ENCODE measurements at places on chromosomes 2 and 18.
A peak's percentile ranks its signal among the peaks of the same experiment; 100 is the strongest.

DNA sequence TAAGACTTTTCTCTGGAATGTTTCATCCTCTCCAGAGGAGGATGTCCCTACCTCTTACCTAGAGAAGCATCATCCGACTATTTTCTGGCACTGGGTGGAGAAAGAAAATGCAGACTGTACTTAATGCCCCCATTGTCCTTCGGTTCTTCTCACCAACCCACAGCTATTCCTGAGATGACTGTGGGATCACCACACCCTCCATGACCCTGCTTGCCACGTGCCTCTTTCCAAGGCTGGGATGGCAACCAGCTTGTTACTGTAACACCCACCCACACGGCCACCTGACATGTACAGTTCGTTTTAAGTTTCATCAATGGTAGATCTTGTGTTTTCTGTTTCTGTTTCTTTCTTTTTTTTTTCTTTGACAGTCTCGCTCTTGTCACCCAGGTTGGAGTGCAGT is 365.2 kb downstream of the FBXO15 start:
- no peak for DNase-seq

GRCh38 chr2:58669998-58670397 is 428.9 kb upstream of the FANCL start:
- no peak for DNase-seq

GRCh38 chr2:170344663-170345346 is 166.9 kb downstream of the MYO3B start:
- no peak for DNase-seq

- no peak for DNase-seq
These were observed 208.0 kb downstream of the ZFP36L2 start for GRCh38 chr2:43018179-43019024.

GRCh38 chr2:46337208-46337994 is 40.2 kb downstream of the EPAS1 start:
- DNase-seq: no peak

DNA sequence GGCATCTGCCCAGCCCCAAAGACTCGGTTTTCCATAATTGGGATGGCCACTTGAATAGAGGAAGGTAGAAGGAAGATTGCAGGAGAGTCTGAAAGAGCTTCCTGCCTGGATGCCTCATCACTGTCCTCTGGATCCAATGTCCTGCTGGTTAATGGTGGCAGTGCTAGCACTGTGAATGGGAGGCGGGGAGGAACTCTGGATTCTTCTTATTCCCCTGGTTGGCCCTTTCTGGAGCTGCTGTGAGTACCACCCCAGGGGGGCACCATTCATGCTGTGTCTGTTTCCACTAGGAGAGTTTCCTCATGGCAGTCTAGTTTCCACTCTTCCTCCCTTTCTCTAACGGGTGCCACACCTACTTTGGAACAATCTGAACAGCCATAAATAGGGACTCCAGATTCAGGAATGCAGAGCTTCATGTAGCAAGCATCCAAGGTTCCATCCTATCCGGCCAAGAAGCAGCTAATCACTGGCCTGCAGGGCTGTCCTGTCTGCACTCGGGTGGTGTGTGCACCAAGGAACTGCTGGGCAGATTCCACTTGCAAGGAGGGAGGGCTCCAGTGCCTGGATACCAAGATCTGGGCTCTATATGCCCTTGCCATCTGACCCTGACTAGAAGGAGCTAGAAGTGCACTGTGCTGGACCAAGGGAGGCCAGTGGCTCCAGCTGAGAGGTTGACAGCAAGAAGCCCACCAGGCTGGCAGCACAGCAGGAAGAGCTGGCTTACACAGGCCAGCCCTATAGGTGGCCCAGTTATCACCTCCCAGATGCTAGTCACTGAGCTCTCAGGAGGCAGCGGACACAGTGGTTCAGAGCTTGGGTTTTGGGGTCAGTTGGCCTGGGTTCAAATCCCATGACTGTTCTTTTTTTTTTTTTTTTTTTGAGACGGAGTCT is 4.6 kb upstream of the ATOH8 start:
- no peak for DNase-seq

DNA sequence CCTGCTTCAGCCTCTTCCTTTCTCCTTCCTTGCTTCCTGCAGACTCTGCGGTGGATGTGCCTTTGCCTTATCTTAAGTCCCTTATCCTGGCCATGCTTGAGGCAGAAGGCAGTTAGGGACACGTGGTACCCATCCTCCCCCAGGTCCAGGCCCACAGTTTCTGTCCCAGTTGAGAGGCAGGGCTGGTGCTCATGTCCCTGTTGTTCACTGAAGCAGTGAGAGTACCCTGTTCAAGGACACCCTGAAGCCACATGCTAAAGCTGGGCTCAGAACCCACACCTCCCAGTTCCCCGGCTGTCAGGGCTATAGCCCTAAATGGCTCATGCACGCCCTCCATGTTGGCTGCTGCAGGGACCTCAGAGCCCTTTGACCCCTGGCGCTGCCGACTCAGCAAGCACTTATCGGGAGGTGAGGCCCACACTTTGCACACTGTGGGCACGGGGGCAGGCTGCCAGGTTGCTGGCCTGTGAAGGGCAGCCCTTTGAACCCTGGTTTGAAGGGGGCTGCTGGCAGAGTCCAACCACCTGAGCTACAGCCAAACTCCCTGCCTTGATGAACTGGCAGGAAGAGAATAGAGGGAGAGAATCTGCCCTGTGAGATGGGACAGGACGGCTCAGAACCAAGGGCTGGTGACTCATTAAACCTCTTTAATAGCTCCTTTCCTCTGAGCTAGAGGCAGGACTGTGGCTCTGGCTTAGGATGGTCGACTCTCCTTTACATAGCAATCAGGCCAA is 6.3 kb downstream of the KHK start:
- no peak for DNase-seq

- peak; percentile 59 for DNase-seq
These were observed 310.4 kb upstream of the SYT4 start for GRCh38 chr18:43587538-43588153.

- DNase-seq: no peak
These were observed 96.8 kb downstream of the DTNB start for GRCh38 chr2:25576596-25576995.

GRCh38 chr2:189500456-189501160 is 59.3 kb downstream of the WDR75 start:
- no peak for DNase-seq

DNA sequence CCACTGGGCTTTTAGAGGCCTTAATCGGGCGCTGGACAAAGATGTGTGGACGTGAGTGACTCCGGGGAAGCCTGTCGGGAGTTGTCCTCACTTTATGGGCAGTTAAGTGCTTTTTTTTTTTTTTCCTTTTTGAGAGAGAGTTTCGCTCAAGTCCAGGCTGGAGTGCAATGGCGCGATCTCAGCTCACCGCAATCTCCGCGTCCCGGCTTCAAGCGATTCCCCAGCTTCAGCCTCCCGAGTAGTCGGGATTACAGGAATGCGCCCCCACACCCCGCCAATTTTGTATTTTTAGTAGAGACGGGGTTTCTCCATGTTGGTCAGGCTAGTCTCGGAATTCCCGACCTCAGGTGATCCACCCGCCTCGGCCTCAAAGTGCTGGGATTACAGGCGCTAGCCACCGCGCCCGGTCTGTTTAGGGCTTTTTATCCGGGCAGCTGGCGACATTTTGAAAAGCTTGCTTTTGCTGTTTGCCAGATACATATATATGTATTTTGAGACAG is 1.5 kb downstream of the MSH6 start:
- DNase-seq: no peak

DNA sequence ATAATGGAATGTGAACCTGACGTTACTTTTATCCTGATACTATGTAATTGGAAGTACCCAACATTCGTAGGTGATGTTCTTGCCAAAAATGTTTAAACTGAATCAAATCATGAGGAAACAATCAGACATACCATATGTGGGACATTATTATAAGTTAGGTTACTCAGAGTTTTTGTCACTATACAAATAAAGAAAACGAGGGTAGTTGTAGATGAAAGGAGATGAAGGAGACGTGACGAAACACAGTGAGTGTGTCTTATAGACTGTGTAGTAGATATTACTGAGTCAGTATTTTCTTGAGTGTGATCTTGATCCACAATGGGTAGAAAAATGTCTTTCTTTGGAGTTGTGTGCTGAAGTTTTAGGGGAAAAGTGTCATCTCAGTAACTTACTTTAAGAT is 176.8 kb downstream of the ZNF407 start:
- no peak for DNase-seq

GRCh38 chr2:168107322-168107721 is 140.1 kb downstream of the STK39 start:
- DNase-seq: no peak

DNA sequence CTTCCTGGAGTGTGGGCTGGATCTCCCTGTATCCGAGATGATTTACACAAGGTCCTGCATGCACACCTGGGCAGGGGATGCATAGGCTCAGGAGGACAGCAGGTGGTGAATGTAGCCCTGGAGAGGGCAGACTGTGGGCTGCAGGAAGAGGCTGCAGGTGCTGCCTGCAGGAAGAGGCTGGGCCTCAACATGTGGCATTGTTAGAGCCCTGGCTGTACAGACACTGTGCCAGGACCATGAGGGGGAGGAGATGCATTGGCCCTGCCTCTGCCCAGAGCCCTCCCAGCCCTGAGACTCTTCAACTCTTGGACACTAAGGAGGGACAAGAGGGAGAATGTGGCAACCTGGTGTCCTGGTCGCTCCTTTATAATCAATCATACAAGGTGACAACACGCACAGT is 392.8 kb downstream of the TNS1 start:
- DNase-seq: no peak

- DNase-seq: no peak
These were observed 198.0 kb downstream of the ANKRD30B start for GRCh38 chr18:14945984-14946383.

GRCh38 chr2:233209117-233209532 is 42.3 kb upstream of the ATG16L1 start:
- no peak for DNase-seq

GRCh38 chr2:196066291-196067087 is 2.1 kb downstream of the DNAH7 start:
- peak; percentile 1 for DNase-seq

GRCh38 chr2:96151595-96152303 is 6.5 kb upstream of the DUSP2 start:
- no peak for DNase-seq

DNA sequence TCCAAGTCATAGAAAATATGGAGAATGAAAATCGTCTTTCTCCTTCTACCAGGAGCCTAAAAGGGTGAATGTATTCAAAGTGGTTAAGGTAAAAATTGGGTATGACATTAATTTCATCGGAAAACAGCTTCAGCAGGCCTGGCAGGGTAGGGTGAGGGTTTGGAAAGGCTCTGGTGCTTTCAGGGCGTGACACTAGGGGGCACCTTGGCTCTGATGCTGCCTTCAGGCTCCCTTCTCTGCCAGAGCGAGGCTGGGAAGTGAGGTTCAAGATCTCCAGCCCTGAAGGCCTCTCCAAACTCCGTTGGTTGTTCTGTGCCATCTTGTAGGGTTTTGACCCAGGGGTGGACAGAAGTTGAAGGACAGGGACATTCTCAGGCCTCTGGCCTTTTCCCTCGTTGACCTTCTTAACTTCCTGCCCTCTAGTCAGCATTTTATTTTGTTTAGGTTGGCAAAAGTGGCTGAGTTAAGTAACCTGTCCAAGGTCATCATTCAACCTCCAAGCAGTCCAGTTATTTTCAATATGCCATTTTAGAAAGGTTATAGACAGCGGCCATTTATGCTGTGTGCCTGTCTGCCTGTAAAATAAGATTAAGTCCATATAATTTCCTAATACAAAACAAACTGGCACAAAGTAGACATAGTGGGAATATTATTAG is 40.3 kb downstream of the EML6 start:
- DNase-seq: no peak

- peak; percentile 0 for DNase-seq
These were observed 57.5 kb downstream of the ZRANB3 start for GRCh38 chr2:135473567-135473966.

- no peak for DNase-seq
These were observed 18.1 kb downstream of the LPIN2 start for GRCh38 chr18:2994603-2995432.

GRCh38 chr18:6886797-6887330 is 157.3 kb downstream of the ARHGAP28 start:
- no peak for DNase-seq

GRCh38 chr2:215773728-215774127 is 239.6 kb downstream of the MREG start:
- DNase-seq: no peak

GRCh38 chr2:105917226-105917625 is 172.5 kb downstream of the NCK2 start:
- no peak for DNase-seq
